Stimulated activated CD4-positive, alpha-beta T cell treated with anti-CD3 and anti-CD28 coated beads, Interleukin-15, amount 100 ng/mL, for 24 hours (primary cell): ENCODE measurements at places on chromosomes 7 and 10.

DNA sequence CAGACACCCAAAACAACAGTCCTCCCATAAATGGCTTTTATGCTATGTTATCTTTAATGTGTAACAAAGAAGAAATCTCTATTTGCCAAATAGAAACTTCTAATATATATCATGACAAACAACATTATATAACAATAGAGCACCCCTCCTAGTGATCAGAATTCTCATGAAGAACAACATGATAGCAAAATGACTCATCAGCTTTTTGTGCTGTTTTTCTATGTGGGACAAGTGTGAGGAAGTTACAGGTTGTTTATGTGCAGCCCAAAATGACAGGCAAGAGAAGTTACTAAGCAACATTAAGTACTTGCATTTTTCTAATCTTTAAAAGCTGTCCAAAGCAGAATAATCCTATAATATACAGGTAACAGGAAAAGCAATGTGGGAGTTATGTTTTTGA is 7.7 kb downstream of the DGKB start:
- no peak for DNase-seq

DNA sequence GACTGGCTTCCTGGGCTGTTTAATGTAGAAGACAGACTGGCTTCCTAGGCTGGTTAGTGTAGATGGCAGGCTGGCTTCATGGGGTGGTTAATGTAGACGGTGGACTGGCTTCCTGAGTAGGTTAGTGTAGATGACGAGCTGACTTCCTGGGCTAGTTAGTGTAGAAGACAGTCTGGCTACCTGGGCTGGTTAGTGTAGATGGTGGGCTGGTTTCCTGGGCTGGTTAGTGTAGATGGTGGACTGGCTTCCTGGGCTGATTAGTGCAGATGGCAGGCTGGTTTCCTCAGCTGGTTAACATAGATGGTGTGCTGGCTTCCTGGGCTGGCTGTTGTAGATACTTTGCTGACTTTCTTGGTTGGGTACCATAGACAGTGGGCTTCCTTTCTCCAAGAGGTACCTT is 122.9 kb upstream of the PPP2R2D start:
- DNase-seq = no peak

DNA sequence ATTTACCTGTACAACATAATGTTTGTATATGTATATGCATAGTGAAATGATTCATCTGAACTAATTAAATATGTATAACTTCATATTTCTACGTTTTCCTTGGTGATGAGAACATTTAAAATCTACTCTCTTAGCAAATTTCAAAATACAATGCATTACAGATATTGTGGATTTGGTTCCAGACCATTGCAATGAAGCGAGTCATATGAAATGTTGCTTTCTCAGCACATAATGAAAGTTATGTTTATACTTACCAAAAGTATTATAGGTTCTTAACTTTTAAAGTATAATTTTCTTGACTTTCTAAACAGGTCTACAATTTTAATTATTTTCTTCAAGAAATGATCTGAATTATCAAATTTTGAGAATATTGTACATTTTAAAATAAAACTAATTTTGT is 189.2 kb downstream of the CSTF2T start:
- no peak for DNase-seq

DNA sequence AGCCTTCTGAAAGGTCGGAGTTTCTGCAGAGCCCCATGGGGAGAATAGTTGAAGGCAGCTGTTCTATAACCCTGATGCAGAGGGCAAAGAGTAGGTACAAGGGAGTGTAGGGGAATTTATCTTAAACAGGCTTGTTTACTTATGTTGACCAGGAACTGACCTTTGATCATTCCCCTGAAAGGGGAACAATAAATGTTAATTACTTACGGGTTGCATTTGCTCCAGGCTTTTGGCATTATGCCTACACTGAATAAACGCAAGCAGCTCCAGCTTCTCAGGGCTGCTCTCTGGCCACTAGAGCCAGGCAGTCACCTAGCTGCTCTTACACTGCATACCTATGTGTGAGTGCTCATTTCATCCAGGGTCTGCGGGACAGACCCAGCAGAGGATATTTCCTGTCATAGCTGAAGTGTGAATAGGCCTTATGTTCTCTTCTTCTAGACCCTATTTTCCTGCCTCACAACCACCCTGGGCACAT is 26.9 kb upstream of the ABCA13 start:
- DNase-seq = no peak

DNA sequence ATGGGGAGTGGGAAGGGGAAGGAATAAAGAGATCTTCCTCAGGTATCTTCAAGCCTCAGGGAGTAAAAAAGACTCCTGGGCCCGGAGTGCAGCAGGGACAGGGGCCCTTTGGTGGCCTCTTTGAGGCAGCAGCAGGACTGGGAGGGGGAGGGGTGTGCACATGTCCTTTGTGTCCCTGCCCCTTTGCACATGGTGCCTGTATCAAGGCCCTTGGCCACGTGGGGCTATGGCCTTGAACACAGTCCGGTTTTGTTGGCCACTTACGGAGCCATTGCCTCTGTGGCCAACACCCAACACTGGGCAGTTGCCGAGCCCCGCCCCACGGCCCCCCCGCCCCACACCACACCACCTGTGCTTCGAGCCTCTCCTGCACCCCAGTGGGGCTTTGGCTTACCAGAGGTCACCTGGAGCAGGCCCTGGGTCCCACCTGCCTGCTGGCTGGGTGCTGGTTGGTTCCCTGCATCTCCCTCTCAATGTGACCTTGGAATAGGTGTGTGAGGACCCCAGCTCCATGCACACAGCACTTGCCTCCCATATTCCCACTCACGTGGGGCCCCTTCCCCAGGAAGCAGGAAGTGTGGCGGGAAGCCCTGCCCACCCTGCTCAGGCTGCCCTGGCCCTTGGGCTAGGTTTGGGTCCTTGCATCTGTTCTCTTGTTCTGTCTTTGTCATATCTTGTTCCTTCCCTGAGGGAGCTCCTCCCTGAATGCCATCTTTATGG is 5.4 kb downstream of the SAP25 start:
- DNase-seq = no peak

DNA sequence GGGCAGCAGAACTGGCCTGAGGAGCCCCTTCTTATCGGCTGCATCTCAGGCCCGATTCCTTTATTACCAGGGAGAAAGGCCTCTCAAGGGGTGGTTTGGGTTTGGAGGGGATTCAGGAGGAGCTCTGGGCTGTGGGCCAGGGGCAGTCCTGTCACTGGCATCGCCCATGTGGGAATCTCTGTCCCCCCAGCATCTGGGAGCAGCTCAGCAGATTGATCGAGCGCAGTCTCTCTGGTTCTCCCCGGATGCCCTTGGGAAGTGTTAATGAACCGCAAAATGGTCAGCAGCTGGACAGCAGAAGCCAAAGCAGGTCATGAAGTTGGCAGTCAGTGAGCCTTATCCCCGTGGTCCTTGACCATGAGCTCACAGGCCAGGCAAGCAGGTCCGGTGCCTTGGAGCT is 104.4 kb upstream of the ANLN start:
- DNase-seq = no peak

DNA sequence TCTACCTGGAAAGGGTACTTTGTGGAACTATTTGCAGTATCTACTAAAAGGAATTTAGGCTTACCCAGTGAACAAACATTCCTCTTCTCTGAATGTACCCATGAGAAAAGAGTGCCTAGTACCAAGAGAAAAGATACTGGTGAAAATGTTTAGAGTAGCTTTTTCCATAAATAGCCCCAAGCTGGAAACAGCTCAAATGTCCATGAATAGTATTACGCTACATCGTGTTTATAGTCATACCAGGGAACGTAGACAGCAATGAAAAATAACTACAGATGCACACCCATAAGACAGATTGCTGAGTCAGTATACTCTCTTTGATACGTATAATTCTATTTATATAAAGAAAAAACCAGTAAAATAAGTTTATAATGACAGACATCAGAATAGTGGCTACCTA is 285.9 kb downstream of the KLF6 start:
- DNase-seq = no peak

DNA sequence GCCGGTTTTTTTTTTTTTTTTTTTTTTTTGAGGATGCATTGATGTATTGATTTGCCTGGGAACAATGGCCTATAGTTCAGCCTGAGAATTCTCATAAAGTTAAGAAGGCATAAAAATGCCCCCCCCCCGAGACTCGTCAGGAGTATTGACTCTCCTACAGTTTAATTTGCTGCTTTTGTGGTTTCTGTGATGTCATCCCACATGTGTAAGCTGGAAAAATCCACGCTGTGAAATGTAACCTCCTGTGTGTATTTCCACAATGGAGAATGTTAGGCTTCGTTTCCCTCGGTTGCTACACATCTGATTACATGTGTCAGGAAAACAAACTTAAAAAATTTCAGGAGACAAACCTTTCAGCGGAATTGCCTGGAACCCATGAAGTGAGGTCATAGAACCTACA is 117.9 kb downstream of the FANK1 start:
- DNase-seq = no peak

DNA sequence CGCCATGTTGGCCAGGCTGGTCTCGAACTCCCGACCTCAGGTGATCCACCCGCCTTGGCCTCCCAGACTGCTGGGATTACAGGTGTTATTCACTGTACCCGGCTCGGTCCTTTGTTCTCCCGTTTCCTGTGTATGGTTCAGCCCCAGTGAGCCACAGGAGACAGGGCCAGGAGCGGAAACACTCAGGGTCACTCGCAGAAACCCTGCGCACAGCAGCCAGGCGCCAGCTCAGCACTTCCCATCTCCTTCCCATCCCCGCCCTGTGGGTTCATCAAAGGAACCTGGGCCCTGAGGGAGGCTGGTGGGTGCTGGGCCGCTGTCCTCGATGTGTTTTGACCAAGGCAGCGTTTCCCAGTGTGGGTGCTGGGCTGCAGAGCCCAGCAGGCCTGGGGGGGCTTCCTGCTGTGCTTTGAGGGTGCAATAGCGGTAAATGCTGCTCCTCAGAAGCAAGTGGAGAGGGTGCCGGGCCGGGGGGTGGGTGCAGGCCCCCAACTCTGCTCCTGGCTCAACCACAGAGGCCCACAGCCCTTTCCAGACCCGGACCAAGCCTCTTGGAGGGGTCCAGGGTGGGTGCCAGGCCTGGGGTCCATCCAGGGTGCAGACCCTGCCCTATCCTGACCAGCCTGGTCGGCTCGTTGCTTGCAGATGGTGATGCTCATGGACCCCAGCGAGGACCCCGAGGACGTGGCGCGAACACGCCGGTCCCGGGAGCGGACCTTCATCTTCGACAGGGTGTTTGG is 15.3 kb upstream of the CHST12 start:
- DNase-seq = no peak

GRCh38 chr10:118961436-118961835 is 68.1 kb upstream of the NANOS1 start:
- no peak for DNase-seq

DNA sequence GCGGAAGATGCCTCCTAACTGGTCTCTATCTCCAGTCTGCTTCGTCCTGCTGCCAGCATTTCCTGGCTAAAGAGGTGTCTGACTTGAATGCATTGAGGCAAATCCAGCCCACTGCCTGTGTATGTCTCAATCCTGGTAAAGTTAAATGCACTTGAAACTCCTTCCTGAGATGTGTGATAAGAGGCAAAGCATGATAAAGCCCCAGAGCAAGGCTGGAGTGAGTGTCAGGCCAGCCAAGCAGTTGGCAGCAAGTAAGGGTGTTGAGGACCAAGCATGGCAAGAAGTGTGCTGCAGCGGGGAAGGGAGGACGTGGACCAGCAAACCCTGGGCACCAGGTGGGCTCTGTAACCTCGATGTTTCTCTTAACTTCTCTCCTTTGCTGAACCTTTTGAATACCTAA is 29.1 kb downstream of the LRRC18 start:
- no peak for DNase-seq

GRCh38 chr7:30804078-30804661 is 33.0 kb downstream of the MINDY4 start:
- DNase-seq = no peak

- DNase-seq = no peak
These were observed 125.1 kb upstream of the NRP1 start for GRCh38 chr10:33459602-33460001.

DNA sequence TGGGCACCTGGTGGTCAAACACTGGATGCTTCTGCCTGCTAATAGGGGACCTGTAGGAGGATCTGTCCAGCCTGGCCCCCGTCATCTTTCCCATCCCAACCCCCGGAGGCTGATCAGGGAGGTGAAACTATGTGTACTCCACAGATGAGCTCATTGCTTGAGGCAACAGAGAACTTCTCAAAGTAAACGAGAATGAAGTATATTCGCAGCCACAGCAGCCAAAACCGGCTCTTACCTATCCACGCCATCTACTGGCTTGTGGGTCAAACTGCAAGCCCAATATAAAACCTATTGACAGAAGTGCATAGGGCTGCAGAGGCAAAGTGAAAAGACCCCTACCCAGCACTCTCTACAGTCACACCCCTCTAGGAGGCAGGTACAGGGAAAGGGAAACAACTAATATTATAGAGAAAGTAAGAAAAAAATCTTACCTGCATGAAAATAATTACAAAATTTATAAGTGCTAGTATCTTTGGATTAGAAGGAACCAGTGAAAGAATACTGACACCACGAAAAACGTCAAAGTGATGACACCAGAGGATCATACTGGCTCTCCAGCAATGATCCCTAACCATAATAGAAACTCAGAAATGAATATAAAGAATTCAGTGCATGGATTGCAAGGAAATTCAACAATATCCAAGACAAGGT is 973.5 kb downstream of the ANKRD7 start:
- DNase-seq = peak; percentile 13

- no peak for DNase-seq
These were observed 33.8 kb downstream of the TRIM8 start for GRCh38 chr10:102678068-102678400.

GRCh38 chr10:123886292-123886691 is 5.3 kb downstream of the CPXM2 start:
- no peak for DNase-seq

DNA sequence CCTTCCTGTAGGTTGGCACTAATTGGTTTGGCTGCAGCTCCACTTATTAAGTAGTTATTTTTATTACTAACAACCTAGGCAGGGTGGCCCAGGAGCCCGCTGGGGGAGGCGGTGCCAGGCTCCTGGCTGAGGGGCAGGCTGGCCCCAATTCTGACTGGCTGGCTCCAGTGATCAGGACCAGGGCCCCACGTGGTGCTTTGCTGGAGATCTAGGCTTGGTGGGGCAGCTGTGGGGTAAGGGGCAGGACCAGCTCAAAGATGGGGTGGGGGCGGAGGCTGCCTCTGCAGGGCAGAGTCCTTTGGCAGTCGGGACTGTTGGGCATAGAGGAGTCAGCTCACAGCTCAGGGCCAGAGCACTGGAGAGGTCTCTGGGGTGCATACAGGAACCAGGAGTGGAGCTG is 2.4 kb downstream of the ASL start:
- no peak for DNase-seq

DNA sequence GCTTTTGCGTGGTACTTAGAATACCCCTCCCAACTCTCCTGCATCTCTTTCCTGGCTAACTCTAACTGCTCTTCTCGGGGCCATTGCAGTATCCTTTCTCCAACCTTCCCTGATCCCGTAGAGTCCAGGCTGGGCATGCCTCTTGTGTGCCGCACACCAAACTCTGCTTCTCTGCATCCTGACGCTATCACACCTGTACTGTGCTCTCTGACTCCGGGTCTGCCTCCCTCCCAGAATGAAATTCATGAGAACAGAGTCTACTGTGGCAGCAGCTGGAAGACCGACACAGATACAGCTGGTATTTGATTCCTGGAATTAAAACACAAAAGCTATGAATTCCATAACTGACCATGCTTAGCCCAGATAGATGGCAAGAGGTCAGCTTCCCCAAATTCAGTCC is 60.9 kb downstream of the C10orf67 start:
- DNase-seq = no peak

- DNase-seq = no peak
These were observed 89.6 kb downstream of the ATXN7L1 start for GRCh38 chr7:105786520-105787470.
